ENCODE measurements at places on chromosomes 7 and 10.

- DNase-seq, result peak; percentile 17
These were observed 2.1 kb upstream of the KAT6B start for GRCh38 chr10:74824184-74824899.

DNA sequence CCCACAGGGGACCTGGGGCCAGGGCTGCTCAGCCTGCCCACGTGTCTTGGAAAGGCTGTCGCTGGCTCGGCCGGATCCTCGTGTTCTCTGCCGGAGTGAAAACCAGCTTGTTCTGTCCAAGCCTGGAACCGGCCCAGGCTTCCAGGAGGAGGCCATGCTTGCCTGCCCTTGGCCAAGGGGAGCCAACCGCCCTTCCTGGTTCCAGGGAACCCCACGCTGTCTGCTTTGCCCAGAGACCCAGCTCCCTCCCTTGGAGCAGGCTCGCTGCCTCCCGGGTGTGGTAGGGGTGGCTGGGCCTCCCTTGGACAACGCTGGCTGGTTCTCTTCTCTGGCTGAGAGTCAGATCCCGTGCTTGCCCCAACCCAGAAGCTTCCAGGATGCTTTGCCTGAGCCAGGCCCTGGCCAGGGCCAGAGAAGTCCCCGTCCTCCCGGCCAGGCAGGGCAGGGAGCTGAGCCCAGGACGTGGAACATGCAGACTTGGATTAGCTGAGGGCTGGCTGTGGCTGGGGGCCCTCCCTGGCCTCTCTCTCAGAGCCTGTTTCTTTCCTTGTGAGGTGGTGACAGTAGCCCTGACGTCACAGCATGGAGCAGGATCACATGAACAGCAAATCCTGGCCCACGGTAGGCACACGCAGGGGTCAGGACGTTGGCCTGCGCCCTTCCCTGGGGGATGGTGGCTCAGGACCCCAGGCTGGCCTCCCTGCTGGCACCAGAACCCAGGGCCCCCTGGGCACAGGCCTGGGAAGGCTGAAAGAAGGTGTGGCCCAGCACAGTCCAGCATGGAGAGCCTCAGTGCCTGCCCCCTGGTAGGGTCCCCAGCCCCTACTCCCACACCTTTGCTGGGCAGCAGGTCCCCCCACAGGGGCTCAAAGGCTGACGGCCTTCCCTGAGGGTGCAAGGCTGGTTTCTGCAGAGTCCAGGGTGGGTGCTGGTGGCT, 67.5 kb downstream of the PWWP2B start:
- DNase-seq, result peak; percentile 64

DNA sequence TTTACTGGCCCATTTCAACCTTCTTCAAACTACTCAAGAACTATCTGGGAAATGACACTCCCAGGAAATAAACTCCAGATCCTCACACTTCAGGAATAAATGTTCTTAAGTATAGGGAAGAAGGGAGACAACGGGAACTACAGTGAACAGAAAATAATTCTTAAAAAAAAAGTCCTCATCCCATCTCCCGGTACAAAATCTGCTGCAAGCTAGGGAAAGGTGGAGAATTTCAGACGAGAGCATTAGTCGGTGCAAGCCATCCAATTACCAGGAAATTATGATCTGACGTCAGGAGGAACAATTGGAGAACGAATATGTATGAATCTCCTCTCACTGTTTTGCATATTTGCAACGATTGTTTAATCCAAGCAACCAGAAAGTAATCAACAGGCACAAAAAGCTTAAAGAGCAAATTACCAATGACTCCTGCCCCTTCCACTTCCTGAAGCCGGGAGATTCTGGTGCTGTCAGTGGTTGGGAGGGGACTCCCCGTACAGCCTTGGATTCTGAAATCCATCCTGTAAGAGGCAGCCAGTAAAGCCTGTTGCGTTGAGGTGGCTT, 15.1 kb upstream of the GATA3 start:
- DNase-seq, result no peak

DNA sequence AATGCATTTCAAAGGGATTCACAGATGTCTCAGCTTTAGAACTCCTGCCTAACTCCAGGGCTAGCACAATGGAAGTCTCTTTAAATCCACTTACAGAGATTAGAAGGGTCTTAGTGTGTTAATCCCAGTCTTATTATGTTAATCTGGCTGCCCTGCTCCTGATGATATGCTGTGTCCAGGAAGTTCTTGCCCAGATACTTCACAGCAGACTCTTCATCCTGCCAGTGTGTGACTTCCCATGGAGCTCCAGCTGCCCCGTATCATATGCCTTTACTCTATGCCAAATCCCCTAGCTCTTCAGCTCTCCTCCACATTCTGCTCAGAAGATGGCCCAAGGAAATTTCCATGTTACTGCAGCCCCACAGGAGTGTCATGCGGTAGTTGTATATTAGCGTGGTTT, 533.8 kb downstream of the GALNT17 start:
- DNase-seq, result no peak
